GM23338 (cell line): ENCODE measurements at places on chromosomes 12 and 14.

- DNase-seq: peak; percentile 83
- no peaks in the 10 kb centered on the region for H3K27me3 ChIP-seq
- H3K4me1 ChIP-seq: peaks cover 53% of the 10 kb centered on the region
- H3K36me3 ChIP-seq: no peaks in the 10 kb centered on the region; the same call in 1 of the 2 replicates
- H3K27ac ChIP-seq: peak overlapping the region; percentile 90
- peak overlapping the region; percentile 70 for H3K4me3 ChIP-seq
Observed at GRCh38 chr12:56631790-56632700, 1.9 kb upstream of the BAZ2A start.

GRCh38 chr12:64890873-64891468, 66.5 kb downstream of the TBC1D30 start:
- no peaks in the 10 kb centered on the region for H3K36me3 ChIP-seq
- no peak overlapping the region for H3K27ac ChIP-seq
- no peak overlapping the region for H3K4me3 ChIP-seq
- no peaks in the 10 kb centered on the region for H3K27me3 ChIP-seq
- H3K4me1 ChIP-seq: peaks cover 31% of the 10 kb centered on the region

DNA sequence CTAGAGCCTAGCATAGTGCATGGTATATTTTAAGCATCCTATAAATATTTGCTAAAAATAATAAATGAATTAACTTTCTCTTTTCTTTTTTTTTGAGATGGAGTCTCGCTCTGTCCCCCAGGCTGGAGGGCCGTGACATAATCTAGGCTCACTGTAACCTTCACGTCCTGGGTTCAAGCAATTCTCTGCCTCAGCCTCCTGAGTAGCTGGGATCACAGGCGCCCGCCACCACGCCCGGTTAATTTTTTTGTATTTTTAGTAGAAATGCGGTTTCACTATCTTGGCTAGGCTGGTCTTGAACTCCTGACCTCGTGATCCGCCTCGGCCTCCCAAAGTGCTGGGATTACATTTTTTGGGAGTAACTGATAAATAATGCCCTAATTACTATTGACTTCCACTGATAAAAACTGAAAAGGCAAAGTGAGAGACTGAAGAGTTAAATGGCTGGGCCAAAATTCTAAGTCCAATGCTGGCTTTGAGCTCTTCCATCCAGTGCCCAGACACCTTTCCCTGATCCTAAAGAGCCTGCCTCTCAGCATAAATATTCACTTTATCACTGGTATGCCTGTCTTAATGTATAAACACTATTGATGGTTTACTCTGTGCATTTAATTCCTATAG, 213.0 kb upstream of the KRR1 start:
- no peak for DNase-seq
- H3K4me1 ChIP-seq: peaks cover 29% of the 10 kb centered on the region
- H3K36me3 ChIP-seq: no peaks in the 10 kb centered on the region
- H3K4me3 ChIP-seq: no peak overlapping the region

DNA sequence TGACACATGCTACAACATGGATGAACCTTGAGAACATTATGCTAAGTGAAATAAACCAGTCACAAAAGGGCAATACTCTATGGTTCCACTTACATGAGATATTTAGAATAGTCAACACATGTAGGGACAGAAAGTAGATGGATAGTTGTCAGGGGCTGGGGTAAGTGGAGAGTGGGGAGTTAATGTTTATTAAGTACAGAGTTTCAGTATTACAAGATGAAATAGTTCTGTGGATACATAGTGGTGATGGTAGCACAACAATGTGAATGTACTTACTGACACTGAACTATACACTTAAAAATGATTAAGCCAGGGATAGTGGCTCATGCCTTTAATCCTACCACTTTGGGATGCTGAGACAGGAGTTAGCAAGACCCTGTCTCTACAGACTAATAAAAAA, 8.7 kb downstream of the NUP107 start:
- no peaks in the 10 kb centered on the region for H3K4me1 ChIP-seq
- H3K36me3 ChIP-seq: peaks cover 69% of the 10 kb centered on the region
- no peaks in the 10 kb centered on the region for H3K27me3 ChIP-seq
- no peak overlapping the region for H3K27ac ChIP-seq

DNA sequence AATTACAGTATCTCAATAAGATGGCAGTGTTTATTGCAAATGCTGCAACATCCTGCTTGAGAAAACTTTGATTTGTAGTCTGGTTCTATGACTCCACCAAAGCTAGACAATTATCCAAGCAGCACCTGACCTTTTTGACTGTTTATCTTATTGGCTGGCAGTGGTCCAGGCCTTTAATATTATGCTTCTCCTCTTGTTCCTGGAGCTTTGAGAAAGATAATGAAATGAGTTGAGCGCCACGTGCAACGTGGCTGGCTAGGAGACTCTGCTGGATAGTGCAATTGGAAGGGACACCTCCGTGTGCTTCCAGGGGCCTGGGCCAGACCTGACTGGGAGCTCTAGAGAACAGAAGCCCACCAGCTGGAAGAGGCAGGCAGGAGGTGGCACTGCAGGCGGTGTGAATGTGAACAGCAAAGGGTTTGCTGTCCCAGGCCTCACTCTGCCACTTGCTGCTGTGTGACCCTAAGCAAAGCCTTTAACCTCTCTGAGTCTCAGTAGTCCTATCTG, 349.3 kb downstream of the CACNA1C start:
- no peak overlapping the region for H3K4me3 ChIP-seq
- H3K36me3 ChIP-seq: no peaks in the 10 kb centered on the region
- no peak overlapping the region for H3K27ac ChIP-seq
- DNase-seq: no peak
- no peaks in the 10 kb centered on the region for H3K27me3 ChIP-seq

DNA sequence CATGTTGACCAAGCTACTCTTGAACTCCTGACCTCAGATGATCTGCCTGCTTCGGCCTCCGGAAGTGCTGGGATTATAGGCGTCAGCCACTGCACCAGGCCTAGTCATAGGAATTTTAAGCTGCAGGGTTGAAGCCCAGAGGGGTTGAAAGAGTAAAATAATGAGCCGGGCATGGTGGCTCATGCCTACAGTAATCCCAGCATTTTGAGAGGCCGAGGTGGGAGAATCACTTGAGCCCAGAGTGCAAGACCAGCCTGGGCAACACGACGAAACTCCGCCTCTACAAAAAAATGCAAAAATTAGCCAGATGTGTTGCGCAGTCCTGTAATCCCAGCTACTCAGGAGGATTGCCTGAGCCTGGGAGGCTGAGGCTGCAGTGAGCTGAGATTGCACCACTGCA, 69.6 kb downstream of the GALNT8 start:
- H3K36me3 ChIP-seq: no peaks in the 10 kb centered on the region
- DNase-seq: no peak
- H3K4me3 ChIP-seq: no peak overlapping the region
- H3K4me1 ChIP-seq: no peaks in the 10 kb centered on the region
- no peak overlapping the region for H3K27ac ChIP-seq
- H3K27me3 ChIP-seq: no peaks in the 10 kb centered on the region

GRCh38 chr12:47077206-47078085, 2.0 kb upstream of the PCED1B start:
- H3K4me1 ChIP-seq: peaks cover 7% of the 10 kb centered on the region
- H3K4me3 ChIP-seq: no peak overlapping the region
- no peak for DNase-seq
- no peak overlapping the region for H3K27ac ChIP-seq

GRCh38 chr12:120861074-120861795, 42.9 kb downstream of the SPPL3 start:
- no peak overlapping the region for H3K4me3 ChIP-seq
- H3K27ac ChIP-seq: no peak overlapping the region
- no peaks in the 10 kb centered on the region for H3K27me3 ChIP-seq
- no peak for DNase-seq
- no peaks in the 10 kb centered on the region for H3K4me1 ChIP-seq

- no peak overlapping the region for H3K27ac ChIP-seq
- H3K4me3 ChIP-seq: no peak overlapping the region
- H3K36me3 ChIP-seq: no peaks in the 10 kb centered on the region
- DNase-seq: no peak
- H3K27me3 ChIP-seq: no peaks in the 10 kb centered on the region
Observed at GRCh38 chr14:64788706-64789105, 84.5 kb downstream of the PLEKHG3 start.

- H3K27me3 ChIP-seq: no peaks in the 10 kb centered on the region
- no peak overlapping the region for H3K4me3 ChIP-seq
- H3K36me3 ChIP-seq: peaks cover 5% of the 10 kb centered on the region; the same call in 1 of the 2 replicates
- DNase-seq: no peak
- H3K27ac ChIP-seq: no peak overlapping the region
Observed at GRCh38 chr14:81401420-81402122, 1.4 kb upstream of the STON2 start.

DNA sequence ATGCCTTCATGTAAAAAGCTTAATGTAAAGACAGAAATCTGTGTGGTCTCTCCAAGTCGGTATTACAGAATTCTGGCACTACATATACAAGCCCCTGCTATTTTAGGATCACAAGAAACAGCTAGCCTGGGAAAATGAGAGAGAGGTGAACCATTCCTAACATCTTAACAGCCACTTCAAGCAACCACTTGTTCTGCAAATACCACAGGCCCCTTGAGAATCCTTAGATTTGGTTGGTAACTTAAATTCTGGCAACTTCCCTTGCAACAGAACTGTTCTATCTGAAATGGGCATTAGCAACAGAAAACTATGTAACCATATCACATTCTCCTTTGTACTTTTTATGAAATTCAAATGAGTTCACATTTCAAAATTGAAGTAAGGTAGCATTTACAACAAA, 68.5 kb downstream of the SPPL3 start:
- DNase-seq: no peak
- no peaks in the 10 kb centered on the region for H3K27me3 ChIP-seq
- H3K27ac ChIP-seq: no peak overlapping the region
- H3K4me3 ChIP-seq: no peak overlapping the region
- H3K4me1 ChIP-seq: 0 out of 2 replicates have a peak, but pooled peaks cover 12% of the 10 kb centered on the region

GRCh38 chr12:109567296-109567695, 6.0 kb downstream of the MMAB start:
- H3K4me3 ChIP-seq: no peak overlapping the region
- H3K27ac ChIP-seq: no peak overlapping the region
- no peak for DNase-seq
- no peaks in the 10 kb centered on the region for H3K4me1 ChIP-seq
- H3K27me3 ChIP-seq: no peaks in the 10 kb centered on the region

DNA sequence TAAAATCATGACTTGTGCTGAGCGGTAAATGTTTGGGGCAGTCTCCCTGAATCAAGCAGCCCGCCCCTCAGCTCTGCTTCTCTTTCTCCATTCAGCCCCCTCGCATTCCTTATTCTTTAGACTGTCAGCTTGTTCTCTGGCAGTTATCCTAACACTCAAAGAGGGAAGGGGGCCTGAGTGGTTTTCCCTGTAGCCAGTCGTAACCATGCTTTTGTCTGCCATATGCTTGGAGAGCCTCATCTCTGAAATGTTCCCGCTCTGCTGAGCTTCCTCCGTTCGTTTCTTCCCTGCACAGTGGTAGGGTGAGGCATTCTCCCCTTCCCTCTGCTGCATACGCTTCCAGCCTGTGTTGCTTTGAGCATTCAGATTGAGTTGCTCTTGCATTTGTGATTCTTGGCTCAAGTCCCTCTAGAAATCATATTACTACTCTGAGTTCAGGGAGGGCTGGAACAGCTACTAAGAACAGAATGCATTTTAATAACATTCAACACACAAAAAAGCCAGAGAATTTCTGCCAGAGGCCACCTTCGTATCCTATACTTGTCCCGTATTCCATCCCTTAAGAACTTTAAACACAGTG, 119.7 kb downstream of the FBXL14 start:
- no peaks in the 10 kb centered on the region for H3K36me3 ChIP-seq
- peaks cover 21% of the 10 kb centered on the region for H3K4me1 ChIP-seq
- DNase-seq: peak; percentile 64
- H3K4me3 ChIP-seq: no peak overlapping the region
- no peaks in the 10 kb centered on the region for H3K27me3 ChIP-seq

- no peaks in the 10 kb centered on the region for H3K36me3 ChIP-seq
- no peak overlapping the region for H3K27ac ChIP-seq
- DNase-seq: no peak
Observed at GRCh38 chr12:46410495-46410894, 37.9 kb upstream of the SLC38A2 start.

GRCh38 chr12:27781680-27782079, 1.6 kb upstream of the MANSC4 start:
- no peaks in the 10 kb centered on the region for H3K36me3 ChIP-seq
- no peaks in the 10 kb centered on the region for H3K27me3 ChIP-seq
- H3K4me3 ChIP-seq: peak overlapping the region; percentile 80
- peaks cover 36% of the 10 kb centered on the region for H3K4me1 ChIP-seq
- H3K27ac ChIP-seq: 0 out of 2 replicates have a peak overlapping the region, but pooled peaks have one; percentile 26

DNA sequence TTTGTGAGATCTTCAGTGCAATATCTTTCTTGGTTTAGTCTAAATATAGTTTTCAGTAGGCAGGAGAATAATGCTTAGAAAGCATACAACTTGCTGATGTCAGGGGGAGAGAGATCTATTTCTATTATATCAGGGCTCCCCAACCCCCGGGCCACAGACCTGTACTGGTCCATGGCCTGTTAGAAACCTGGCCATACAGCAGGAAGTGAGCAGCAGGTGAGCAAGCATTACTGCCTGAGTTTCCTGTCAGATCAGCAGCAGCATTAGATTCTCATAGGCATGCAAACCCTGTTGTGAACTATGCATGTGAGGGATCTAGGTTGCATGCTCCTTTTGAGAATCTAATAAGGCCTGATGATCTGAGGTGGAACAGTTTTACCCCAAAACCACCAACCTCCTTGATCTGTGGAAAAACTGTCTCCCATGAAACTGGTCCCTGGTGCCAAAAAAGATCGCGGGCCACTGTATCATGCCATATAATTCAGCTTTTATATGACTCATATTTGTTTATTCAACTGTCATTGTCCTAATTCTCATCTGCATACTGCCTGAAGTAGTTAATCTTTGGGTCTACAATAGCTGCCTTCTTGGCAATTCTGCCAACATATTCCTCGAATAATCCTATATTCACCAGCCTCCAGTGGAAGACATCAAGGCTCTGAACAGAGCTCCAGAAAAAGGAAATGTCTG, 163.6 kb upstream of the DYRK2 start:
- H3K36me3 ChIP-seq: no peaks in the 10 kb centered on the region; the same call in 1 of the 2 replicates
- no peak for DNase-seq
- no peak overlapping the region for H3K27ac ChIP-seq
- no peaks in the 10 kb centered on the region for H3K27me3 ChIP-seq
- no peaks in the 10 kb centered on the region for H3K4me1 ChIP-seq

GRCh38 chr12:25319233-25319984, 68.7 kb upstream of the KRAS start:
- no peak overlapping the region for H3K4me3 ChIP-seq
- DNase-seq: no peak
- H3K4me1 ChIP-seq: peaks cover 3% of the 10 kb centered on the region; the same call in 1 of the 2 replicates
- no peak overlapping the region for H3K27ac ChIP-seq

GRCh38 chr12:49798934-49799333, 29.3 kb downstream of the NCKAP5L start:
- DNase-seq: no peak
- no peak overlapping the region for H3K27ac ChIP-seq
- no peaks in the 10 kb centered on the region for H3K36me3 ChIP-seq
- no peak overlapping the region for H3K4me3 ChIP-seq

DNA sequence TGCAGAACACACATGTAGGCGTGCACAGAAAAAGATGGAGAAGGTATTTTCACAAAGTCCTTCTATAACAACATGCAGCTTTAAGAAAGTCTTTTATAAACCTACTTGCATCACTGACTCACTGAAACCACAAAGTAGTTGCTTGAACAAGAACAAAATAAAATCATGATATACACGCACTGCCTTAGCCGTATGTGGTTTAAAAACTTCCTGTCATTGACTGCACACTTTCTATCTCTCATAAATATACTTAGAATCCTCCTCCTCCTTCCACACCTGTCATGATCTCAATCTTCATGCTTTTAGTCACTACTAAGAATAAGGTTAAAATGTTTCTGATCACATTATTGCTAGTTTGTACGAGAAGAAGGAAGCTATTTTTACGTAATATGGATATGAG, 31.8 kb upstream of the RAD51AP1 start:
- no peak for DNase-seq
- no peaks in the 10 kb centered on the region for H3K36me3 ChIP-seq
